CD4-positive, alpha-beta memory T cell (primary cell): ENCODE measurements at places on chromosomes 2 and 18. TPM values are rescaled to one million over a fixed set of nuclear protein-coding genes. Genes with fewer than 3 reads are reported as not detected.

DNA sequence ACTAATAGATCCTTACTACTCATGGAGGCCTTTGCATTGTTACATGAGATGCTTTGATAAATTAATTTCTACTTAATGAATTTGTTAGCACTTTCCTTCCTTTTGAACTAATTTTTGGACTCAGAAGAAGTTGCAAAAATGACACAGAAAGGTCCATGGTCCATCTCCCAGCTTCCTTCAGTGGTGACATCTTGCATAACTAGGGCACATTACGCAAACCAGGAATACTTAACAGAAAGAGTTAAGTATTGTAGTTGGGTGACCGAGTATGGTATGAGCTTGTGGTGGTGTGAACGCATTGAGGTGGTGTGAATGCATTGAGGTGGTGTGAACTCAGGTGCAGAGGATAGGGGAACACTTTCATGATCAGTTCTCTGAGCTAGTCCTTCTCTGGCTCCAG lies 151.1 kb upstream of the TWIST2 start:
- no peak for DNase-seq

- DNase-seq, result no peak
Measured at GRCh38 chr2:26969077-26969844, 1.2 kb upstream of the MAPRE3 start.

GRCh38 chr2:237873421-237873831 lies 14.0 kb downstream of the RAMP1 start:
- DNase-seq, result no peak

The MOGAT1 gene
- total RNA-seq, result not detected

GRCh38 chr18:3947383-3947782 lies 497.4 kb downstream of the TGIF1 start:
- DNase-seq, result no peak

The CABYR gene
- total RNA-seq, result 1.3 TPM

The GKN2 gene
- total RNA-seq, result not detected

DNA sequence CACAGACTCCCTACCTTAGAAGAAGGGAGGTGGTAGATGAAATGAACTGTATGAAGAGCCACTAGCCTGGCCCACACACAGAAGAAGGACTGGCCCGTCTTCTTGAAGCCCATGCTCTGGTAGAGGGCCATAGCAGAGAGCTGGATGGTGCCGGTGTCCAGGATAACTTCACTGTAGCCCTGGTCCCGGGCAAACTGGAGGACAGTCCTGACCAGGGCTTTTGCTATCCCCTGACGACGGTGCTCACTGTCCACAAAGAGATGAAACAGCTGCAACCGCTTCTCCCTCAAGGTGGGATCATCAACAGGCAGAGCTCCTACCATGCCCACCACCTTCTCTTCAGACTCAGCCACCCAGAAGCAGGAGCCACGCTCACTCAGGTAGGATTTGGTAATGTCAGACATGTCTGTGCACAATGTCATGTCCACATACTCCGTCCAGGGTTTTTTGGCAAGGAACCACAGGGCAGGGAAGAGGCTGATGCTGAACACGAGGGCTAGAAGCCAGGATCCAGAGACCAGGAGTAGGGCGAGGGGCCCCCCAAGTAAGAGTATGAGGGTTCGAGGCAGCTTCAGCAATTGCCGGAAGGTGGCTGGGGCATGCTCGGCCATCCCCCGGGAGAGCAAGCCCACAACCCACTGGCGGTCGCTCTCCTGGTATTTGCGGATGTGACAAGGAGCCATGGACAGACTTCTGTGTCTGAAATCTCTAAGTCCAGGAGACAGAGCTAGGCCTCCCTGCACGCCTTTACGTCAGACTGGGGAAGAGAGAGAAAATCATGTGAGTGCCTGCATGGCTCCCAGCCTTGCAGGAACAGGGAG lies 1.1 kb downstream of the NAT8 start:
- DNase-seq, result no peak

The LIMS3 gene
- 3.7 TPM for total RNA-seq

DNA sequence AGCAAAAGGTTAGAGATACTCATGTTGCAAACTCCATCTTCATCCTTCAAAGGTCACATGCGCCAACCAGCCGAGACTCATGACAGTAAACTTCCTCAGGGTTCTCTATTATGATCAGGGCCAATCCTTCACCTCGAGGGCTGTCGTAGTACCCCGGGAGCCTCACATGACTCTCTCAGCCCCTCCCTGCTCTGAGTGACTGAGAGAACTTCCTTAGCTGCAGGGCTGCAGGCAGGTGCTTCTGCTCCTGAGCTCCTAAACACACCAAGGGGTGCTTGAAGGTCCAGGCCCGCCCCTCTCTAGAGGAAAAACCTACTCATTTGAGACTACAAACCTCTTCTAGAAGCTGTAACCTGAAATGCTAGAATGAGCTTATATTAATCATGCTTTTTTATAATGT lies 48.2 kb downstream of the LONRF2 start:
- no peak for DNase-seq
